ENCODE measurements at places on chromosomes 4 and X.

DNA sequence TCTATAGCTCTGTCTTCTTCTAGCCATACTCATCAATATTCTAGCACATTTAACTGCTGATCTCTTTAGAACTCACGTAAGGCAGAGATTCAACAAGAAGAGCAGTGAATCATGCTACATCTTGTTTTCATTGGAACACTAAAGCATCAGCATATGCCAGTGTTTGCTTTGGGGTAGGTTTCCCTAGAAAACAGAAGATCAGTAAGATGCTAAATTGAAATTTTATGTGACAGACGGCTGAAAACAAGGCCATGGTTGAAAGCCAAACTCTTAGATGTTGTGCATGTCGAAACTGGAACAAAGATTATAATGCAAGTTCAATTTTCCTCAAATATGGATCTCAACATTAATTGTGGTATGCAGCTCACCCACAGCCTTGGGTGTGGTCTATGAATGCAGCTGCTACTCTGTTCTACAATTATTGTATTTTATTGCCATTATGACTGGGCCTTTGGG is 107.6 kb downstream of the PDLIM5 start:
- DNase-seq: no peak

- DNase-seq: no peak
Observed at GRCh38 chr4:954211-955020, 19.0 kb downstream of the DGKQ start.

GRCh38 chr4:3775005-3775404 is 8.8 kb downstream of the ADRA2C start:
- no peak for DNase-seq

GRCh38 chr4:31045724-31046318 is 325.7 kb downstream of the PCDH7 start:
- DNase-seq: no peak

- no peak for DNase-seq
Observed at GRCh38 chr4:69617083-69617694, 22.3 kb downstream of the UGT2A2 start.

GRCh38 chrX:2677764-2678163 is 13.3 kb upstream of the CD99 start:
- no peak for DNase-seq

DNA sequence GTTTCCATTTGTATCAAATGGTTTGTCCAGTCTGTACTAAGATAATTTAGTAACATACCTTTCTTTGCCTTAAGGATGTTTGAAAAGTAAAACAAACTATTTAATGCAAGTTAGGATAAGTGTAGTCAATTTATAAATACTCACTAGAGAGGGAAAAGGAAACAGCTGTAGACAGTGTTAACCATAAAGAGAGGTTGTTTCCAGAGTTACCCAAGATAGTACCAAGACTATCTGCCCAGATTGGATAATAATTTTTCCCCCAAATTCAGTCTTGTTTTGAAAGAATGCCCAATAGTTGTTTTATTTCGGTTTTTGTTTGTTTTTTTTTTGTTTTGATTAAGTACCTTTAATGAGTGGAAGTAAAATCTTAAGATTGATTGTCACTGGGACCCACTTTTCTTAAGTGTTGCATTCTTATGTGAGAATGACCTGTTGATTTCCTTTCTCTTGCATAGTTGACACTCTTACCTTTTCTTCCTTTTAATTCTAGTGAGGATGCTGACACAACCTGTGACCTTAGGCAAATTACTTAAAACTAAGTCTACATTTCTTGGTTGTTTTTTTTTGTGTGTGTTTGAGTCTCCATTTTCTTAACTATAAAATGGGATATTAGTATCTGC is 12.8 kb downstream of the AFF1 start:
- no peak for DNase-seq

DNA sequence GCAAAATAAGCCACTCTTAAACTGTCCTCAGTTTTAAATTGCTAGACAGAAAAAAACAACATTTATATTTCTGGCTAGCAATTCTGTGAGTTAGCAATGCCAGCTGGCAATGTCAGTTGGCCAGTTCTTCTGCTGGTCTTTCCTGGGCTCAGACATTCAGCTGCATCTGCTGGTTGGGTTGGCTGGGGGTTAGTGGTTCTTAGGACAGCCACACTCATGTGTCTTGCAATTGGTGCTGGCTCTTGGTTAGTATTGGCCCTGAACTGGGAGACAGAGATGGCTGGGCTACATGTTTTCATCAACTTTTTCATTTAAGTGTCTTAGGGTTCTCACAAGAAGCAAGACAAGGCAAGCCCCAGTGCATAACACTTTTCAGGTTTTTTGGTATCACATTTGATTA is 48.0 kb upstream of the PDLIM5 start:
- DNase-seq: no peak

- no peak for DNase-seq
Observed at GRCh38 chr4:55159851-55160250, 34.5 kb upstream of the KDR start.

- DNase-seq: no peak
Observed at GRCh38 chr4:37561803-37562207, 124.4 kb downstream of the RELL1 start.

GRCh38 chr4:41215155-41215554 is 813 bp upstream of the APBB2 start:
- DNase-seq: no peak

- DNase-seq: no peak
Observed at GRCh38 chr4:141638230-141638629, 1.8 kb downstream of the IL15 start.

- no peak for DNase-seq
Observed at GRCh38 chr4:85607624-85608023, 132.7 kb downstream of the ARHGAP24 start.

DNA sequence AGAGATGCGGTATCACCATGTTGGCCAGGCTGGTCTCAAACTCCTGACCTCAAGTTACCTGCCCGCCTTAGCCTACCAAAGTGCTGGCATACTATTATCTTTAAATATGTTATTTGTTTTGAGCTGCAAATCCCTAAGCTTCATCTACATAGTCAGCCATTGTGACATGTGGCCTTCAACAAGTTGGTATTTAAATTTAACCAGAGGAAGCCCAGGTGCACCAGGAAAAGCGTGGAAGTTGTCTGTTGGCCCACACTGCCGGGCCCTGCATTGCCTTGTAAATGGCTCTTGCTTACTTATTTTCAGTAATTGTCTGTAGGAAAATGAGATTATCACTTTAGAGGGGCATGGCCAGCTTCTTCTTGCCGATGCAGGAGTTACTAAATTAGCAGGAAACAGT is 6.0 kb downstream of the WWC2 start:
- DNase-seq: no peak

DNA sequence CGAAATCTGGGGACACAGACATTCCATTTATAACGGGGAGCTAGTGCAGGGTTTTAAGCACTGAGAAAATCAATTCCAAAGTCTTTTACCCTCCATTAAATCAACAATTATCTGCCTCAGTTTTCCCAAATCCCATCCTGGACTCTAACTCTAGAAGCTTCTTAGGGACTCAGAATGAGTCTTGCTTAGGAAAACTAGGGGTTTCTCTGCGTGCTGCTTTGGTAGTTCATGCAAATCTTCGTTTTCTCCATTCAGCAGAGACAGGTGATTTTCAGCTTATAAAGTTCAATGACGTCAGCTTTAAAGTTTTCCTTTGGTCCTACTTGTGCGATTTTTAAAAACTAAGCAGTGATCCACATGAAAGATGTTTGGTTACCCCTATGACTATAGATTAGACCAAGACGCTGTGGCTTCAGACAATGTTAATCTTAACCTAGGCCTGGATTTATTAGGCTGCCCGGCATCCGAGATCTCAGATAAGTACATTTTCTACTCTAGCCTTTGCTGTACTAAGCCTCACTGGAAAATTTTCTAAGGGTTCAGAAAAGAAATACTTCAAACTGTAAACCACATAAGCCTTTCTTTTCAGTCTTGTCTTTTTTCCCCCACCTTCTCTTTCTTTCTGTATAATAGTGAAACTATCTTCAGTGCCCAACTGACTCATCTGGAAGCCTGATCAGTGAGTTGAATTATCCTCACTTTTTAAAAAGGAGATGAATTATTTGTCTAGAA is 121.4 kb upstream of the GATB start:
- DNase-seq: no peak

- no peak for DNase-seq
Observed at GRCh38 chrX:7261672-7262332, 113.8 kb upstream of the PUDP start.

- DNase-seq: no peak
Observed at GRCh38 chr4:165398570-165398969, 19.8 kb downstream of the CPE start.

DNA sequence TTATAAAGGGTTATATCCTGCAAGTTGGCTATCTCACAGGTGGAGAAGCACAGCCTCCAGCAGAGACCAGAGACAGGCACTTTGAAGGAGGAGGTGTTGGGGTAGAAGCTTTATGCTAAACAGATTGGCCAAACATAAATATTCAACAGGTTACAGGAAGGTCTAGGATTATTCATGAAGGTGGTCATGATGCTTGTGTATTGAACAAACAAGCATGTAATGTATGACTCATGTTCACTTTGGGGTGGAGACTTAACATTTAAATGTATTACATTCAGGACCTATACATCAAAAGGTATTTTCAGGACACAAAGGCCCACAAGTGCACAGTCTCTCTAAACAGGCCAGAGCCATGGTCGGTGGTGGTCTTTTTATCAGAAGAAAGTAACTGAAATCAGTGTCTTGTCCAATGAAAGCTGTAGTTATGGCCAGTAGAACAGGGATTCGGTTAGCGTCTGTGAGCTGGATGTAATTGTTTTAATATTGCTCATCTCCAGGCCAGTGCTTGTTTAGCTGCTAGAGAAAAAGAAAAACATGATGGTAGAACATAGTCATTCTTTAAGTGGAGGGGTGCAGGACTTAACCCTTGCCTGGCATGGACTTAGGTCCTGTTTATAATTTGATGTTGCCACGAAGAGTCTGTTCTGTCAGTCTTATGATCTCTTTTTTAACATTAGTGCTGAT is 555.2 kb upstream of the PCDH10 start:
- DNase-seq: no peak

- no peak for DNase-seq
Observed at GRCh38 chr4:173794662-173795061, 264.6 kb upstream of the HAND2 start.

DNA sequence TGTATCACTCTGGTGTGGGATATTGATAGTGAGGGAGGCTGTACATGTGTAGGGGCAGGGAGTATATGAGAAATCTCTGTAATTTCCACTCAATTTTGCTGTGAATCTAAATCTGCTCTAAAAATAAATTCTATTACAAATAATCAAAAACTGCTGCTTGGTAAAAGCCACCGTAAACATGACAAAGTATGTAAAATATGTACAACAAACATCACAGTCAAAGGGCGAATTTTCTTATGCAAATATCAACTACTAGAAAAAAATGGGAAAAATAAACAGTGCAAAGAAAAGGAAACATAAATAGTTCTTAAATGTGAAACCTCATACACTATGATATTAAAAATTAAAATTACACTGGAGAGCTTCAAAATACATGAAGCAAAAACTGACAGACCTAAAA is 105.1 kb upstream of the DCLK2 start:
- no peak for DNase-seq

- no peak for DNase-seq
Observed at GRCh38 chr4:37430718-37431416, 186.3 kb downstream of the NWD2 start.

- DNase-seq: no peak
Observed at GRCh38 chr4:1590244-1590643, 93.9 kb downstream of the FAM53A start.

DNA sequence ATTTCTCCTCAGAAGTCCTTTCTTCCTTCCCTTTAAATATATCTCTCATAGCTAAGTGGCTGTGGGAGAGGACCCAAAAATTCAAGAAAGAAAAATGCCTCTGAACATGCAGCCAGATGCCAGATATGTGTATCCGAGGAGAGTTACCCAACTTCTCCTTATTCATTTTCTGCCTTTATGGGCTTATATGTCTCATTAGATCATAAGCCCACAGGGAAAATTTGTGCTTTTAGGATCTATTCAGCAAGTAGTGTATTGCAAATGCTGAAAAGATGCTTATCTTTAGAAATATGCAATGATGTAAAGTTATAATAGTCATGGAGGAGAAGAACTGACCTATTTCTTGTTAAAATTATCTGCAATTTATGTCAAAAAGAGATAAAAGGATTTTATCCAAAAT is 371.8 kb upstream of the NOCT start:
- DNase-seq: no peak

DNA sequence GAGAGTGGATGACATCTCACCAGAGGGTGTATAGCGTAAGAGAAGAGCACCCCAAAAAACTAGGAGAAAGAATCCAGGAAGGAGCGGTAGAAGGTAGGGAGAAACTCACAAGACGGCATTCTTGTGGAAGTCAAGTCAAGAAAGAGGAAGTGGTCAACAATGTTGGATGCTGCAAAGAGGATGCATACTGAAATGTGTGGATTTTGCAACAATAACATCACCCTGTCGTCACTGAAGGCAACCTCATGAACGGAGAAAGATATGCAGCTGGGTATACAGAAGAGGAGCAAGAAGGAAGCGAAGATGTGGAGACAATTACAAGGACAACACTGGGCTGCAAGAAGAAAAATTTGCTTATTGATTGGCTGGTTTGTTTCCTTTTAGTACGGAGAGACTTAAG is 11.4 kb upstream of the TAPT1 start:
- DNase-seq: no peak

DNA sequence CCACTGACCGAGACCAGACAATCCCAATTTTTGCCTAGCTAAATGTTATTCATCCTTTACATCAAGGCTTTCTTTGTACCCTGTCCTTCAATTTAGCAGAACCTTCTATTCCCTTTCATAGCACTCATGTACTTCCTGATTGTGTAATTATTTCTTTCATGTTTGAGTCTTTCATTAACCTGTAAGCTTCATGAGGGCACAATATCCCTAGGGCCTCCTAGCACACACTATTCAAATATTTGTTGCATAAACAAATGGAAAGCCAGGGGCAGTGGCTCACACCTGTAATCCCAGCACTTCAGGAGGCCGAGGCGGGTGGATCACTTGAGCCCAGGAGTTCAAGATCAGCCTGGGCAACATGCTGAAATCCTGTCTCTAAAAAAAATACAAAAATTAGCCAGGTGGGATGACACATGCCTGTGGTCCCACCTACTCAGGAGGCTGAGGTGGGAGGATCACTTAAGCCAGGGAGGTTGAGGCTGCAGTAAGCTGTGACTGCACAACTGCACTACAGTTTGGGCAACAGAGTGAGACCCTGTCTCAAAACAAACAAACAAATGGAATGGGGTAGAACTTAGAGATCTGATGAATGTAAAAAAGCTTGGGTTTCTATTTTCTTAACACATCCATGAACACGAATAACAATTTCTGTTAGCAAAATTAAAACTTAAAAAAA is 59.0 kb downstream of the SAT1 start:
- DNase-seq: no peak

GRCh38 chr4:17063888-17064287 is 165.4 kb upstream of the LDB2 start:
- no peak for DNase-seq

GRCh38 chr4:114509340-114509739 is 89.3 kb upstream of the UGT8 start:
- DNase-seq: no peak

- no peak for DNase-seq
Observed at GRCh38 chrX:1558761-1559468, 21.9 kb upstream of the P2RY8 start.

All from activated effector memory CD4-positive, alpha-beta T cell treated with Interleukin-2 at 50 U/mL for 16 hours (primary cell).